ENCODE measurements at places on chromosomes 16 and 17.

GRCh38 chr17:70238646-70239045, 69.3 kb downstream of the KCNJ2 start:
- DNase-seq: no peak

GRCh38 chr17:27609611-27610303, 21.2 kb upstream of the LGALS9 start:
- DNase-seq: no peak

DNA sequence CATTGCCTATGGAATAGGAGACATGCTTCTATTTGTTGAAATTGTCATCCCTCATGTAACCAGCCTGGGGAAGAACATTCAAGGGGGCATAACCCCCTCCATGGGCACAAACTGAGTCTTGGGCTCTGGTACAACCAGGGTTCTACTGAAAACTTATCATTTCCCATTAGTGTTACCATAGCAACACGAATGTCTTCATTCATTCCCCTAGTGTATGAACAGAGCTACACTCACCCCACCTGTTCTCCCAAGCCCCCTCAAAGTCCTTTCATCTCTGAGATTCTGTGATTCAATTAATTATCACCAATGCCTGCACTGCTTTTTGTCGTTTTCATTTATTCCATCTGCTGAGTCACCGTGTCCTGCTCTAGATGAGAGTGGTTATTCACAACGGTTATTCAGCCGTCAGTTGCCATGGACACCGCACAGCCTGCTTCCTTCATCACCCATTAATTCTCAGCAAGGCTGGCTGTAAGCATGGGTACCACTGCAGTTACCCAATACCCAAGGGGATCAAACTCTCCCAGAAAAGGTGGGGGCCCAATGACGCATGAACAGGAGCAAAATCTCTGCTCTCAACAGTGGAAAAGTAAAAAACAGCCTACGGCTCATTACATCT, 1.6 kb upstream of the GAST start:
- DNase-seq: no peak

DNA sequence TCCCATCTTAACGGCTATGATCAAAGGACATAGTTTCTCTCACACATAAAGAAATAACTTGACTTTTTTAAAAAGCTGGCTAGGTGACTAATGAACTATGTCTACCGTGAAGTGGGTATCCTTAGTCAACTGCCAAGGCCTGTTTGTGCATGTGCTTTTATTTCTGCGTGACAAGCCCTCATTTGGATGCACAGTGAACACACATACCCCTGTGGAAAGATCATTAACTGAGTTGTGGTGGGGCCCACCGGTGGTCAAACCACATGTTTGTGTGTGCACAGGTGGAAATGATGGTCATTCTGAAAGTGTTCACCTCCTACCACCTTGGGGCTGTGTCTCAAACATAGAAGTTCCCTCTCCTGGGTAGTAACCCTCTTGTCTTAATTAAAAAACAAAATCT, 256.1 kb upstream of the SALL1 start:
- no peak for DNase-seq

DNA sequence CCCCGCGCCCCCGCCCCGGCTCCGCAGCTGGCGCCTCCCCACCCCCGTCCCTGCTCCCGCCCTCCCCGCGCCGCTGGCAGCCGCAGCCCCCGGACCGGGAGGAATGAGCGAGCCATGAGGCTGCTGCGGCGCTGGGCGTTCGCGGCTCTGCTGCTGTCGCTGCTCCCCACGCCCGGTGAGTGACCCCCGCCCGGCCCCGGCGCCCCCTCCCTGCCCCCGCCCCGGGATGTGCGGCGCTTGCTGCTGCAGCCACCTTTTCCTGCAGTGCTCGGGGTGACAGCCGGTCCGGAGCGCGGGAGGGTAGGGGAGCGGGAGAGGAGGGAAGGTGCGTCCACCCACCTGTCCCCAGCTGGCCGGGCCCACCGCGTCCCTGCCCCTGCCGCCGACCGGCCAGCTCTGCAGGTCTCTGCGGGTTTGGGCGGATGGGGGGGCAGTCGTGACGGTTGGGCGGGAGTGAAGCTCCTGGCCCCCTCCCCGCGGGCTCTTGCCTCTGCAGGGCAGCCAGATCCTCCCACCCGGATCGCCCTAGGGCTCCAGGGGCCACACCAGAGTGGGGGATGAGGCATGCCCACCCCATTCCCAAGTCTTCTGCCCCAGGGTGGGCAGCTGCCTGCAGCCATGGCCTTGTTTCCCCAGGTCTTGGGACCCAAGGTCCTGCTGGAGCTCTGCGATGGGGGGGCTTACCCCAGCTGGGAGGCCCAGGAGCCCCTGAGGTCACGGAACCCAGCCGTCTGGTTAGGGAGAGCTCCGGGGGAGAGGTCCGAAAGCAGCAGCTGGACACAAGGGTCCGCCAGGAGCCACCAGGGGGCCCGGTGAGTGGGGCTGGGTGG, 513 bp downstream of the ADAM11 start:
- no peak for DNase-seq

DNA sequence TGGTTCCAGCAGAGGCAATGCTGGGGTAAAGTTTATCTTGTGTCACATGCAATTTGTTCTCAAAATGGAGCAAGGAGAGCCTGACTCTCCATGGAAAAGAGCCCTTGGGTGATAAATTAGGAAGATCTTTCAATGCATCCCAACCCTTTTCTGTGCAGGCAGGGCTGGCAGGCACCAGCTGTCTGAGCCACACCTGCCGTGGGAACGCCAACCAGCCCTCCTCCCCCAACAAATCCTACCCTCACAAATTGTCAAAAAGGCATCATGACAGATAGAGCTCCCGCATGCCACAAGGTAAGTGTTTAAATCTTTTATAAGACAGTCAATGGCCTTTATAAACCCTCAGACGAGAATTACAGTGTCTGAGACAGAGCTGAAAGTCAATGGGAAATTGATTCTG, 418.5 kb upstream of the CDH5 start:
- no peak for DNase-seq

- DNase-seq: peak; percentile 28
These were observed 830 bp downstream of the SPHK1 start for GRCh38 chr17:76384987-76385891.

- no peak for DNase-seq
These were observed 325.9 kb downstream of the SOX9 start for GRCh38 chr17:72446525-72447250.

GRCh38 chr17:33109336-33110072, 117.9 kb downstream of the SPACA3 start:
- no peak for DNase-seq

DNA sequence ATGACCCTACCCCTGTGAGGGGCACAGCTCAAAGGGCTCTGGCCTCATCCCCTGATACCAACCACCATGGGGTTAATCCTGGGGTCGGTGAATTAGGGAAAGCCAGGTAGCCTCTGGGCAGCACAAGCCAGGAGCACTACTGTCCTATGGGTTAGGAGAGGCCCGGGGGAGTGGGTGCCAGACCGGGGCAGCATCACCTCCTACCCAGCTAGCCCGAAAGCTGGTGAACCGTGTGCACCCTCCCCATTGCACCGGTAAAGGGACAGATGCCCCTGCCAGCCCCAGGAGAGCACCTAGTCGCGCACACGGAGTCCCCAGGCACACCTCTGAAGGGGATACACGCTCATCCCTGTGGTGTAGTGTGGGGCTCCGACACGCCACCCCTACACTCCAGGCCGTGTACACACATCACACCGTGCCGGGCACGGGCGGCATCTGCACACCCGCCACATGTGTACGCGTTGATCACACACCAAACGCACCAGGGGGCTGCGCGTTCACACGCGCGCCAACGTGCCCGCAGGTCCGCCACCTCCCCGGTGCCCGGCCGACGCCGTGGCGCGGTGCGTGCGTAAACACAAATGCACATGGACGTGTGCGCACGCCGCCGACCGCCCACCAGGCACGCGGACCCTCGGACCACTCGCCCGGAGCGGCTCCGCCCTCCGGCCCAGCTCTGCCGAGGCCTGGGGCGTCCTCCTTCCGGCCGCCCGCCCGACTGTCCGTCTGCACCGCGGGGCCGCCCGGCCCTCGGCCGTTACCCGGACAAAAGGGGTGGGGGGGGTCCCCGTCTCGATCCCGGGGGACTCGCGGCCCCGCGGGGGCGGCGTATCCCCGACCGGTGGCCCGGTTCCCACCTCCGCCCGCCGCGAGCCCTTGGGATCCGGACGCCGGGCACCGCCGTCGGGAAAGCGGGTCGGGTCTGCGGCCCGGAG, 785 bp downstream of the UBALD1 start:
- DNase-seq: no peak

DNA sequence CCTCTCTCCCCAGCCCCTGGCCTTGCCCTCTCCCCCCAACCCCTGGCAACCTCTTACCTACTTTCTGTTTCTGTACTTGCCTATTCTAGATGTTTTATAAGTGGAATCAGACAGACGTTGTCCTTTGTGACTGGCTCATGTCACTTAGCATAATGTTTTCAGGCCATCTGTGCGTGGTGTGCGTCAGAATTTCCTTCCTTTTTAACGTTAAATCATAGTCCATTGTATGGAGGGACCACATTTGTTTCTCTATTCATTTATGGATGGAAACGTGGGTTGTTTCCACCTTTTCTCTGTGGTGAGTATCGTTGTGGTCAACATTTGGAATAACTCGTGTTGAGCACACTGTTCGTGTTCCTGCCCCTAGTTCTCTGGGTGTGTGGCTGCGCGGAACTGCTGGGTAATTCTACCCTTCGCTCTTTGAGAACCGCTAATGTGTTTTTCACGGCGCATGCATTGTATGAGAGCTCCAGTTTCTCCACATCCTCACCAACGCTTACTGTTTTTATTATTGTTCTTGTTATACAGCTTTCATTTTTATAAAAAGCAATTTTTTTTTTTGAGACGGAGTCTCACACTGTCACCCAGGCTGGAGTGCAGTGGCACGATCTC, 26.3 kb downstream of the ACTG1 start:
- no peak for DNase-seq

DNA sequence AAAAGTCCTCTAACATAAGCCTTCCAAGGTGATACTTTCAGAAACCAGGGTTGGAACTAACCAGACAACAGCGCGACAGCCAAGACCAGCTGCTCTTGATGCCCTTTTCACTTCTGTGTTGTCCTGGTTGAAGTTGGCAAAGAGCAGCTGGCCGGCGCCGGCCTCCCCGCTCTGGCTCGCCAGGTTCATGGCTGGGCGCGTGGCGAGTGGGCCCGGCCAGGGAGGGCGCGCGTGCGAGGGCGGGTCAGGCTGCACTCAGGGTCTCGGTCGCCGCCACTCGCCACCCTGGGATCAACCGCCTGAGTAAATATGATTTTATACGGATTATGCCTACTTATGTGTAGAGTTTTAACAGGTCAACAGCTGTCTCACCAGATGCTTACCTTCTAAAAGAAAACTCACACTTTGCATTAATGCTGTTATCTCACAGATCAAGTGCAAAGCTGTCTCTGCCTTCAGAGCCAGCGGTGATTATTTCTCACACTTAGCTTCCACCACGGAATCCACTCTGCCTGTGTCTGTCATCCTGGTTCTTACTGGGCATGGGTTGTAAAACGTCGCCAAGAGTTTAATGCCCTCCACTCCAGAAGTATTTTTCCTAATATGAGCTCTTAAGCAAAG, 13.5 kb downstream of the KCTD2 start:
- no peak for DNase-seq

DNA sequence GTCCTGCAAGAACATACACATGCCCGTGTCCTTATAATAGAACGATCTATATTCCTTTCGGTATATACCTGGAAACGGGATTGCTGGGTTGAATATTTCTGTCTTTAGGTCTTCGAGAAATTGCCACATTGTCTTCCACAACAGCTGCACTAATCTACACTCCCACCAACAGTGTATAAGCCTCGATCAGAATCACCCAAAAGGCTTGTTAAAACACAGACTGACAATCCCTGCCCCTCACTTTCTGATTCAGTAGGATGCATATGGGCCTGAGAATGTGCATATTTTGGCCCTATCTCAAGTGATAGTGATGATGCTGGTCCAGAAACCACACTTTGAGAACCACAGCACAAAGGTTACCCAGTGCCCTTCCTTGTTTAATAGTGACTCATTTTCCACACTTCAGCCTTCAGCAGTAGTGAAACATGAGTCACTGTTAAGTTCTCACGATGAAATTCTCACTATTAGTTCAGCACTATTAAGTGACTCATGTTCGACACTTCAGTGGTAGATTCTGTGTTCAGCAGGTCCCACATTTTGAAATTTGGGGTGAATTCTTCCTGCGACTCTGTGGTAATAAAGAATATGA, 215.6 kb downstream of the GRIN2A start:
- DNase-seq: no peak

DNA sequence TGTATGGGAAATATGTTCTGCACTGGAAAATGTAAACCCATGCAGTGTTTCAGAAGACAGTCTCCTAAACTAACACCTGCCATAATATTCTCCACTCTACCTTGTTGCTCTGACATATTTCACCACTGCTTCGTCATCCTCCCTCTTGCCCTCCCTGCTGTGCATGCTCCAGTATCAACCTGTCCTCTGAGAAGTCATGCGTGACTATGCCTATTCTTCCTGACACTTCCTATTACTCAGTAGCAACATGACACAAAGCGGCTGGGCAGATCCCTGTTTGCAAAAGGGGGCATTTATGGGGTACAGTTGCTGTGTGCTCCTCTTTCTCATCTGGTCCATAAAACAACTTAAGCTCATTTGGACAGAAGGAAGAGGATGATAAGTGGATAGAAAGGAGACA, 805.6 kb upstream of the EEF2KMT start:
- DNase-seq: no peak

DNA sequence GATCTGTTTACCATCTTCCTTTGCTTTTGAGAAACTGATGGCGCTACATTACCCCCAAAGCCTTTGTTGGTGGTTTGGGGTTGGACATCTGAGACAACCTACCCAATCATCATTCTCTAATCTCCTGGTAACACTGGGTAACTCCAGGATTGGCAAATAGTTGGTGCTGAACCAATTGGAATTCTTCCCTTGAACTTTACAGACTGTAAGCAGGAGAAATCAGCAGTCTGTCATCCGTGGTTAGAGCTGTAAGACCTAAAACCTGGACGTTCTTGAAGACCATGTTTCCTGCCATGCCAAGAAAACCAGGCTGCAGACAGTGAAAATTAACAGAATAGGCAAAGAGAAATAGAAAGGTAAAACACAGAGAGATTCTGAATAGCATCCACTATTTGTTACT, 398.8 kb upstream of the SALL1 start:
- no peak for DNase-seq

DNA sequence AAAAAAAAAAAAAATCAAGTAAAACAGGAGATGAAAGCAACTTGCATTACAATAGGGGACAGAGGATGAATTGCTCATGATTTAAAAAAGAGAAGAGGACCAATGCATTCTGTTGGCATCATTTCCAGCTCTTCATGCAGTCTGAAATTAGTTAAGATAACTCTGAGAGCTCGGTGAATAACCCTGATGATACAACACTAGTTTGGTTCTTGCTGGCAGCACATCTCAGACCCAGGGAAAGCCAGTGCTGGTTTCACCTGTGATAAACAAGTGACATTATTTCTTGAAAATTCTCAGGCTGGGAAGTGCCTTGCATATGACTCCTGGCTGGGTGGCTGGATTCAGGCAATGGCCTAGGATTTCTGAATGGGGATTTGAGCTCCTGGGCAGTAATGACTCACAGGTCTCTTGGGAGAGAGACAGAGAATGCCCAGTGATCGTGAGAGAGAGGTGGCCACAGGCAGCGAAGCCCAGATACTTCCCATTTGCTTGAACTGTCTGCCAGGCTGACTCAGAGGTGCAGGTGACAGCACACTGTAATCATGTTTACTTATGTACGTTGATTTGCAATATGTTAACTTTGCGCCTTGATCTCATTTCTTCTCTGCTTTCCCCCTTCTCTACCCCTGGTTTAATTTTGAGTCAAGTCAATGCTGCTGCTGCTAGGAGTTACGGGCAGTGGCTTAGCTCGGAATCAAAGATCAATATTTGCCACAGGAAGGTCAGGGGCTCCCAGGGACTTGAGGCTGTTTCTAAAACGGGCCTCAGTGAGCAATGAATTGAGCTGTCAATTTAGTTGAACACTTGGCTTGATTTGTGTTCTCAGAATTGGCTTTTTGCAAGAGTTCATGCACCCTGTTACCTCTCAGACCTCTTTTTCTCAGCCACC, 27.1 kb downstream of the ARSG start:
- no peak for DNase-seq
